ENCODE measurements at places on chromosomes 4 and X. TPM values are rescaled to one million over a fixed set of nuclear protein-coding genes. Genes with fewer than 3 reads are reported as not detected.

The PF4V1 gene
- not detected for total RNA-seq

The MPP1 gene
- 1.2 TPM for total RNA-seq

The SPATA4 gene
- total RNA-seq: not detected

The DNAAF6 gene
- not detected for total RNA-seq

The RAI2 gene
- not detected for total RNA-seq

The COX7B2 gene
- not detected for total RNA-seq

The ZXDA gene
- total RNA-seq: 2.6 TPM

GRCh38 chrX:68842781-68843581, 14.2 kb downstream of the EFNB1 start:
- DNase-seq: no peak

GRCh38 chr4:82561786-82562563, at the start of gene TMEM150C:
Gene TMEM150C (minus strand): TSS chr4:82561988. CDS start chr4:82504657, 57,331 bp downstream.
- DNase-seq: no peak

DNA sequence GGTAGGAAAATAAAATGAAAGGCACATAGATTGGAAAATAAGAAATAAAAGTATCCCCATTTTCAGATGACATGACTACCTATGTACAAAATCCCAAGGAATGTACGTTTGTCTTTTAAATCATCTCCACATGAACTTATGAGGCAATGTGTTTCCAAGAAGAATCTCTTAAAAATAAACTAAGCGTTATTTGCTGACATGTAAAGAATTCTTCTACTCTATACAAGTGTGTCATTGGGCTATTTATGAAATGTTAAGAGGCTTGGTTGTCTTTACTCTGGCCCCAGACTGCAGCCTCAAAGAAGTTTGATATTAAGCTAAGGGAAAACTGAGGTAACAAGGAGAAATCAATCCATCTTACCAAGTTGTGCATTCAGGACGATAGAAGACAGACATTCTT, 17.1 kb downstream of the BEX3 start:
- DNase-seq: no peak

DNA sequence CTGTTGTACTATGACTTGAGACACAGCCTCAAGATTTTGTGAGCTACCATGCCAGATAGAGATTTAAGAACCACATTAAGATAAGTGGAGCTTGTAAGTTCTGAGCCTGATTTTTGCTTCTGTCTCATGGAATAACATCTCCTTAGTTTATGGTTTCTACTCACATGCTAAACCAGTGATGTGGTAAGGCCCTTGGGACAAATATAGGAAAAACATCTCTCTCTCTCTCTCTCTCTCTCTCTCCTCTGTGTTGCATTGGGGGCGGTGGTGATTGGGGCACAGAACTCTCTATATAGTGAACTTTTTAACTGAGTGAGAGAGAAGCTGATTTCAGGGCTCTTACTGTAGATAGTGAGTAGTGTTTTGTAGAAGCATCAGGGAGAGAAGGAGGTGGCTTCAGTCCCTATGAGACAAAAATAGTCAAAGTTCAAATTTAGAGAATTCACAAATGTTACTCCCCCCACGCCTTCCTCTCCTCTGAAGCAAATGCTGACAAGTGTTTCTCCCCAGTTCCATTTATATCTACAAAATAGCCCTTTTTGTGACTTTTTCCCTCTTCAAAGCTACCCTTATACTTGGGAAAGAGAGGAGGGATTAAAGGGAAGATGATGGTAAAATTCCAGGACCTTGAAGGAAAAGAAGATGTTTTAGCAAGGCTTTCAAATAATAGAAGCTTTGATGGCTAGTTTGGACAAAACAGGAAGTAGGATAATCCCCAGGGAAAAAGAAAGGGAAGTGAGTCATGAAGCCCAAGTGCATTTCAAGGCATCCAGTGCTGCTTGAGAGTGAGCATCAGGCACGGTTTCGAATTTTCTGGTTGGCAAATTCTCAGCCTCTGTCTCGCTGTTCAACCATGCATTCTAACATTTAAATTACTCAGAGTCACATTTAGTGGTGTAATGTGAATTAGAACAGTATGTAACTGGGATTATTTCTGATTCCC, 134.3 kb upstream of the AP1S2 start:
- DNase-seq: peak; percentile 37

DNA sequence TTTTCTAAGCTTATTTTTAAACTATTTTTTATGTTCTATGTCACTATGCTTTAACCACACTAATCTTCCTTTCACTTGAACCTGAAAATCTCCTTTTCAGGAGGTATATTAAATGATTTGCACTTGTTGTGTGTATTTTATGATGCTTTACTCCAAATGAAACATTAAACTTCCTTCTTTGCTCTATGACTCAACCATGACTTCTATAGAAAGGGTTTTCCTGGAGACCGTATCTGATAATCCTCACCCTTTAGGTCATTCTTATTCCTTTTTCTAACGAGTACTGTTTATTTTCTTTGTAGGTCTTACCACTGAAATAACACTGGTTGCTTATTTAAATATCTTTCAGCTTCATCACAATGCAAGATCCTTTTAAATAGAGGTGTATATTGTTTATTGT, 1163.2 kb downstream of the PCDH18 start:
- no peak for DNase-seq

GRCh38 chr4:105620640-105621323, 68.4 kb downstream of the ARHGEF38 start:
- DNase-seq: no peak

DNA sequence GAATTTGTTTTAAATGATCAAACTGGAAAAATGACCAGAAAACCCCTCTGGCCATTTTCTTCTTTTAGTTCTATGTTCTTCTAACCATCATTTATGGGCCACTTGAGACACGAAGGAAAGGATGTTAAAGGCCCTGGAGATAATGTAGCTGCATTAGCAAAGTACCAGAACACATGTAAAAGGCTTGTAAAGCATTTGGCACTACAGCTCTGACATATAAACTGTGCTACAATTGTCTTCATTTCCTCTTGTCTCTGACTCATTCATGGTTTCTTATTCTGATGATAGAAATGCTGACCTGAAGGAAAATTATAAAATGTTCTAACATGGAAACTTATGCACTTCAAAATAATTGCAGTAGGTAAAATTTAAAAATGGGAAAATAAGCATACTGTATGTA, 388.7 kb downstream of the FAT4 start:
- DNase-seq: no peak

GRCh38 chr4:153089742-153090141, 114.5 kb upstream of the TRIM2 start:
- no peak for DNase-seq

GRCh38 chr4:15375667-15376066, 52.2 kb upstream of the C1QTNF7 start:
- no peak for DNase-seq

DNA sequence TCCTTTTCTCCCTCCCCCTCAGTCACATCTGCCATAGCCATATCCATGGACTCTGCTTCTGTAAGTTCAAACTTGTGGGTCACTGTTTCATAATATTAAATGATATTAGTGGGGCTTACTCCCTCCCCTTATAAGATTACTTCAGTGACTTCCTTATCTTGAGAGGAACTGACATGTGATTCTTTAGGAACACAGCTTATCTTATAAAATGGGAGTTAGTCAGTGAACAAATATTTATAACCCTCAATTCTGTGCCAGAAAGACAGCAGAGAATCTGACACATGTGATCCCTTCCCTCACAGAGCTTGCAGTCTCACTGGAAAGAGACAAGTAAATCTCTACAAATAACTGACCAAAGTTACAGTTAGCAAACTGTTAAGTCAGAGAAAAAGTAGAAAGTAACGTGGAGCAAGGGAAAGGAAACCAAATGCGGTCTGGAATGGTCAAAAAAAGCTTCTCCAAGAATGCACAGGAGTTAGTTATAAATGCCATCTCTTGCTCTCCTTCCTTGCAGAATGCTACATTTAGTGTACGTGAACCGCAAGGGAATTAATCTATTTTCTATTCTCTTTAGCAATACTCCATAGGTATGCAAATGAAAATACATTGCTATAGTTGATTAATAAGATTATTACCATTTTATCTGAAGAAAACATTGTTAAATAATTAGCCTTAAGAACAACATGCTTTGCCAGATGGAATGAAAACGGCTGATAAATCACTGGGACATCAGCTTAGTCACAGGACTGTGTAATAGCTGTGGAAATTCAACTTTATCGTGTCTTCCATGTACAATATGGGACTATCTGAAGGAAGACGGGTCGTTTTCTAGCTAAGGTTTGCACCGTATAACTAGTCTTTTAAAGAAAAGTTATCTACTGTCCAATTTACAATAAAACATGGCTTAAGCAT, 29.0 kb downstream of the SGMS2 start:
- DNase-seq: no peak

DNA sequence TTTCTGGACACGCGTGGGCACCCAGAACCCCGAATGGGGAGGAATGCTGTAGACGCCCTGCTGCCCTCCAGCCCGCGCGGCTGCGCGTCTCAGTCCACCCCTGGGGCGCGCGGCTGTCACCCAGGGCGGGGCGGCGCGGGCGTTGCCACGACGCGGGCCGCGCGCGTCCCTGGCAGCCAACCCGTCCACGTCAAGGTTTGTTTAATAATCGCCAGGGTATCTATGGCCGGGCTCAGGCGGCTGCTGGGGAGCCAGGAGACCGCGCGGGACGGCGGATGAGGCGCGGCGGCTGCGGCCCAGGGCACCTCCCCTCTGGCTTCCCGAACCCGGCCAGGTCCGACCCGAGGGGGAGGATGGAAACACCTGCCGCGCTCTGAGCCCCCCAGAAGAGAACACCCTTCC, at the start of gene SPATA18:
Gene SPATA18, plus strand, starts transcription at position 92 of the 402 bp plus-strand sequence. CDS start 401 bp downstream, outside the sequence.
- DNase-seq: no peak

DNA sequence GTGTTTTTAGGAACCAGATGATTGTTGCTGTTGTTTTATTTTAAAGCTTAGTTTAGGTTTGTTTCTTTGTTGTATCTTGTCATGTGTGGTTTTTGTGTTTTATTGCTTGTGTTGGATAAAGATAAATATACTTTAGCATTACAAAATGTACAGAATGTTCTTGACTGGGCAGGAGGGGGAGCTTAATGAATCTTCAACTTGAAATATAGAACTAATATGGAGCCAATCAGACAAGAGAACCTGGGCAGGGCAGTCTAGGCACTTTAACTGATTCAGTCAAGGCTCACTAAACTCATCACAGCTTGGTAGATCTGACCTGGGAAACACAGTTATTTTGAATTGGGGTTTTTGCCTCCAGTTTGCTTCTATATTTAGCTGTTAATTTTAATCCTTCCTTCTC, 304.2 kb downstream of the ARHGAP24 start:
- peak; percentile 54 for DNase-seq

DNA sequence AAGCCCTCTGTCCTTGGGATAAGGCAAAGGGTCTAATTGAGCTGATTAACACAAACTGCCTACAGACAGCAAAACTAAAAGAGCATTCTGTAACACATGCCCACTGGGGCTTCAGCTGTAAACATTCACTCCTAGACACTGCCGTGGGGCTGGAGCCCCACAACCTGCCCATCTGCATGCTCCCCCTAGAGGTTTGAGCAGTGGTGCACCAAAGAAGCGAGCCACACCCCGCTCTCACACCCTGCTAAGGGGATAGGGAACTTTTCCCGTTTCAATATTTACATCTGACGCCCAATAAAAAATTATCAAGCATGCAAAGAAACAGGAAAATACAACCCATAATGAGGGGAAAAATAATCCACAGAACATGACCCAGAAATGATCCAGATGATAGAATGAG, 46.9 kb upstream of the HSD17B10 start:
- no peak for DNase-seq

DNA sequence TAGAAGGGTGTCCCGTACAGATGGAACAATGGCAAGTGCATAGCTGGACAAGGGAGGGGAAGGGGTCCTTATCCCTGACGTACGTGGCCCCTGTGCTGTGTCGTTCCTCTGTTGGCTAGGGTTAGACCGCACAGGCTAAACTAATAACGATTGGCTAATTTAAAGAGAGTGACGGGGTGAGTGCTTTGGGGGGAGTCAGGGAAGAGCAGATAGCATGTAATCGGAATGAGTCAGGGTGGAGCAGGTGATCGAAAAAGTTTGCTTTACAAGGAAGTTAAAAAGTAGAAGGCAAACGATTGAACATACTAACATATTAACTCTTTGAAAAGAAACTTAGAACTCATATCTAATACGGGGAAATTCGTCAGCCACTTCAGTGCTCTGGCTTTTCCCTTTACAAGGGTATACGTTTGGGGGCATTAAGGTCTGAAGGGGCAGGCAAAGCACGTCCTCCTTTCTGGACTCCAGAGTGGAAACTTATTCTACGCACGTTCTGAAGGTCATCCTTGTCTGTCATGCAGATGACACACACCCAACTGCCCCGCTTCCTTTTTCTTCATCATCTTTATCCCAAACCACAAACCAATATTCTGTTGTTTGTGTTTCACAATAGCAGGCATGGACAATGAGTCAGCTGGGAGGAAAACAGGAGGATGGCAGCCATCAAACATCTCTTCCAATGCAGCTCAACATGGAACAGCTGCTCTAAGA, 10.2 kb upstream of the CRLF2 start:
- DNase-seq: no peak

- DNase-seq: no peak
These were observed 52.3 kb downstream of the PALLD start for GRCh38 chr4:168549143-168549542.

- DNase-seq: no peak
These were observed 8.3 kb upstream of the SLC10A6 start for GRCh38 chr4:86857341-86858052.

- DNase-seq: no peak
These were observed 5.6 kb upstream of the THOC2 start for GRCh38 chrX:123738378-123738940.

GRCh38 chrX:825991-826390, 195.4 kb downstream of the SHOX start:
- DNase-seq: no peak

- peak; percentile 71 for DNase-seq
These were observed at the start of gene SLC25A43 for GRCh38 chrX:119398974-119399771. Gene SLC25A43 (plus strand): TSS chrX:119399336. CDS start chrX:119399404, 68 bp downstream.

DNA sequence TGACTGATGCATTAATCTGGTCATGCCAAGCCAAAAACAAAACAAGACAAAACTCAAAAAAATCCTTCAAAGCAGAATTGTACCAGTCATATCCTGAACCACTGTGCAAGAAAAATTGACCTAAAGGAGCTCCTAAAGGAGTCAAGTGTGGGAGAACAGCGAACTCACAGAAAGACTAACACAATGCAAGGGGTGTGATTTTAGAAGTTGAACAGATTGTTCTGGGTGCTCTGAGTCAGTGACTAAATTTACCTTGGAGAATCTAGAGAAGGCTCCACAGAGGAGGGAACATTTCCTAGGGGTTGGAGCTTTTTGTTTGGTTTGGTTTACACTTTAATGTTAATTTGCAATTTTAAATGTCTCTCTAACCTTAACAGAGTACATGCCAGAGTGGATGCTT, 48.9 kb upstream of the PHF8 start:
- DNase-seq: no peak

DNA sequence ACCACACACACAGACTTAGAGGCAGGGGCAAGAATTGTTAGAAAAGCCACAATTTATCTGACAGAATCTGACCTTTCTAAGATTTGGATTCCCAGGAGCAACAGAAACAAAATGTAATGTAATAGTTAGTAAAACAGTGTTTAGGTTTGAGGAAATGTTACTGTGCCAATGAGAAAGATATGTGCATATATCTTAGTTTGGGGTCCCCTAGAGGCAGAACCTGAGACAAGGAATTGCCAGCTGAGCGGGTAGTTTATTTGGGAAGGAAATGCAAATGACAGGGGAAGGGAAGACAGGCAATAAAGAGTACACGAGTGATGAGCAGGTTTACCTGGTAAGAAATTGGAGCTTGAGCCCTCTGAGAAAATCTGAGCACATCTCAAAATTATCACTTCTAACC, 31.3 kb upstream of the DDX53 start:
- DNase-seq: no peak
